Kidney capillary endothelial cell (primary cell): ENCODE measurements at places on chromosomes 11 and 22.

DNA sequence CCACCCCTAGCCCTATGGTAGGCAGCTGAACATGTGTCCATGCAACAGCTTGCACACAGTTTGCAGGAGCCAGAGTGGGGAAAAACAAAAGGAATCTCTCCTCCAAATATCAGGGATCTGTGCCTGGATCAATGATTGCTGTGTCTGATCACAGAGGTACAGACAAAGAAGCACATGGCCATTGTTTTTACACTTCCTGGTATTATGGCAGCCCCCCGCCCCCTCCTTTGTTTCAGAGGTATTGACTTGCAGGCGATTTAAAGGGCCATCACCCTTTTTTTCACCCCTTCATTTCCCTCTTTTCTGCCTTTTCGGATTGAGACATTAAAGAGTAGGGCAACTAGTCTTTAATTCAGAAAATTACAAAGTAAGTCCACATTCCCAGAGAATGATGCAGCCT lies 453.0 kb upstream of the LUZP2 start:
- DNase-seq: no peak

GRCh38 chr11:34314936-34315335 lies 42.9 kb downstream of the ABTB2 start:
- DNase-seq: no peak

DNA sequence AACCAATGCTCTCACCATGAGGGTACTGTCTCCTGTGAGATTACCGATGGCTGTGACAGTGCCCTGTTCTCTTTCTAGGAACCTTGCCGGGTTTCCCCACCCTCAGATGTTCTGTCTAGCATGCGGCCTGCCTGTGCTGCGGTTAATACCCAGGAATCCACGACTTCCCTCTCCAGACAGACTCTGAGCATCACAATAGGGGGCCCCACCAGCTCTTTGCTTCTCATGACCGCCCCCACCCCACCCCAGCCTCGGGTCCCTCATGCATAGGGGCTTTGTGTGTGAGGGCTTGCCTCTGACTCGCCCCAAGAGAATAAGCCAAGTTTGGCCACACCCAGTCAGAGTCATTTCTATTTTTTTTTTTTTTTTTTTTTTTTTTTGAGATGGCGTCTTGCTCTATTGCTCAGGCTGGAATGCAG lies 10.3 kb downstream of the PARVG start:
- no peak for DNase-seq

GRCh38 chr11:105862736-105863367 lies 159.2 kb downstream of the MSANTD4 start:
- peak; percentile 65 for DNase-seq

DNA sequence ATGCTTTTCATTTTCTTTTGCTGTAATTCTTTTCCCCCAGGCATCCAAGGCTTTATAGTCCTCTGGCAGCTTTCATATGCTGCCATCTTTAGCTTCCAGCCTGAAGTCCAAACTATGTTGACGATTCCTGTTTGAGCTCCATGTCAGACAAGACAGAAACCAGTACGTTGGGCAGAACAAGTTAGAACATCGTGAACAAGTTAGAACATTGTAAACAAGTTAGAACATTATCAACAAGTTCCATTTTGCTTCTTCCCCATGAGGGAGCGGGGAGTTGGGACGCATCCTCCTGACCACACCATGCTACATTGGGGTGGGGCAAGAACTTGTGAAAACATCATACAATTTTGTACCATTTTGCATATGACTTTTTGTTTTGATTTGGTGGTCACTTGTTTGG lies 23.9 kb downstream of the GLB1L2 start:
- DNase-seq: no peak

DNA sequence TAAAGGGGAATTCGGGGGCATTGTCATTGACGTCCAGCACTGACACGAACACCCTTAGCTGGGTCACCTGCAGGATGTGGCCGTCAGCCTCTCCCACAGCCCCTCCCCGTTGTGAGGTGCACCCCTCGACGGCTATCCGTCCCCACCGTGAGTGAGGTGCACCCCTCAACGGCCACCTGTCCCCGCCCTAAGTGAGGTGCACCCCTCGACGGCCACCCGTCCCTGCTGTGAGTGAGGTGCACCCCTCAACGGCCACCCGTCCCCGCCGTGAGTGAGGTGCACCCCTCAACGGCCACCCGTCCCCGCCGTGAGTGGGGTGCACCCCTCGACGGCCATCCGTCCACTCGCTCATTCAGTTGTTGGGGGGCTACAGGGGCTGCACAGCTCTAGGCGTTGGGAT lies 2.9 kb downstream of the CDHR5 start:
- no peak for DNase-seq

DNA sequence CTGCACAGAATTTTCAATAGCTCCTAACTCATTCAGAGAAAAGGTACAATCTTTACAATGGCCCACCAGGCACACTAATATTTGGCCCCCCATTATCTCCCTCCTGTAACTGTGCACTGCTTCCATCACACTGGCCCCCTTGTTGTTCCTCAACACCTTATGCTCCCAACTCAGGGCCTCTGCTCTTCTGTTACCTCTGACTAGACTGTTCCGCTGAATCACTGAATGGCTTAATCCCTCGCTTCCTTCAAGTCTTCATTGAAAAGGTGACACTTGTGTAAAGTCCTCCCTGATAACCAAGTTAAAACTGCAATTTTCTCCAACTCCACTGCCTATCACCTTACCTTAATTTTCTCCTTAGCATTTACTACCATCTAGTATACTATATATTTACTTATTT lies 21.8 kb downstream of the PIK3C2A start:
- DNase-seq: no peak

- DNase-seq: peak; percentile 46
Measured at GRCh38 chr22:29480512-29481264, 670 bp downstream of the NEFH start.
